Thoracic aorta (tissue), 2 donors: ENCODE measurements at places on chromosomes 16 and 17.
A peak's percentile ranks its signal among the peaks of the same experiment; 100 is the strongest.

GRCh38 chr17:32016231-32016630 lies 9.0 kb downstream of the LRRC37B start:
- H3K27me3 ChIP-seq: no peaks in the 10 kb centered on the region
- H3K36me3 ChIP-seq: no peaks in the 10 kb centered on the region
- peaks cover 5% of the 10 kb centered on the region for H3K4me1 ChIP-seq
- H3K4me3 ChIP-seq: no peak overlapping the region
- no peak for DNase-seq

- H3K36me3 ChIP-seq: no peaks in the 10 kb centered on the region
- H3K27me3 ChIP-seq: no peaks in the 10 kb centered on the region
- H3K27ac ChIP-seq: peak overlapping the region; percentile 86
- H3K4me3 ChIP-seq: peak overlapping the region; percentile 59
These were observed 8.8 kb downstream of the CYGB start for GRCh38 chr17:76528528-76529223.

DNA sequence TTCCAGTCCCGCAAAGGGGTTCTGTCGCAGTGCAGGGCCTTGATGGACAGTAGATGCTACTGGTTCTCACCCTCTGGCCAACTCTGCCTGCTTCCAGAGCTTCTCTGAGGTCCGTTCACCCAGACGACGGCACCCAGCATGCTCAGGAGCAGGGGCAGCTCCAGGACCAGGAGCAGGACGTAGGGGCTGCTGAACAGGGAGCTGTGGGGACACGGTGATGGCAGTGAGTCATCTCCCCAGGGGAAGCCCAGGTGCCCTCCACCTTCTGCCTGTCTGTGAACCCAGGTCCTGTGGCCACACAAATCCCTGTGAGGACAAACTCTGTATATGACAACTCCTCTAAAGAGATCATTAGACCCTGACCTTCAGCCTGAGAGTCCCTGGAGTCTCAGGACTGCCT lies 3.4 kb upstream of the CD300C start:
- H3K4me1 ChIP-seq: no peaks in the 10 kb centered on the region
- no peaks in the 10 kb centered on the region for H3K36me3 ChIP-seq
- no peaks in the 10 kb centered on the region for H3K27me3 ChIP-seq
- DNase-seq: no peak

- H3K36me3 ChIP-seq: no peaks in the 10 kb centered on the region
- H3K27ac ChIP-seq: no peak overlapping the region
- peaks cover 24% of the 10 kb centered on the region for H3K4me1 ChIP-seq
- H3K4me3 ChIP-seq: no peak overlapping the region
- DNase-seq: peak; percentile 68
These were observed 133.7 kb downstream of the RAB11FIP4 start for GRCh38 chr17:31524926-31525800.

DNA sequence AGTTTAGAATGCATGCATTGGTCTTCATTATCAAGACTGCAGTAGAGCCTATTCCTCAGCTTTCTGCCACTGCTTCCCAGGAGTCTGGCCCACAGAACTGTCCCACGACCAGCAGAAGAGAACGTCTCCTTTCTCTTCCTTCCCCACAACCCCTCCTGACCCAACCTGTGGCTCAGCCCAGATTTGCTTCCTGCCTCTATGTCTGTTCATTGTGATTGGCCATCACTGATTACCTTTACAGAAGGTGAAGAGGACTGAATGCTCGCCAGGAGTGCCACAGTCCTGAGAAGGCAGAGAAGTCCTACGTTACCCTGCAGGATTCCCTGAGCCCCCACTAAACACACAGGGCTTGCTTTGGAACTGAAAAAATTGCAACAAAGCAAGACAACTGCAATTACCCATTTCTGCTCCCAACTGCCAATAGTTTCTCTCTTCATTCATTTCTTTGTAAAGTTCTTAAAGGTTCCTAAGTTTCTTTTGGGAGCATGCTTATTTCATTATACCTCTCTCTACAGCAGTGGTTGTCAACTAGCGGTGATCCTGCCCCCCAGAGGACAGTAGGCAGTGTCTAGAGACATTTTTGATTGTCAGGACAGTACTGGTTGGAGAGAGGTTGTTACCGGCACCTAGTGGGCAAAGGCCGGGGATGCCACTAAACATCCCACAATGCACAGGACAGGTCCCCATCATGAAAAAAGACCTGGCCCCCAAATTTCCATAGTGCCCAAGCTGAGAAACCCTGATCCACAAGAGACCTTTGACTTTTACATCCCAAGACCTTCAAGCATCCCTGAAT lies 4.5 kb upstream of the NAT9 start:
- peaks cover 9% of the 10 kb centered on the region for H3K4me1 ChIP-seq
- no peak overlapping the region for H3K27ac ChIP-seq
- H3K4me3 ChIP-seq: no peak overlapping the region
- DNase-seq: no peak
- H3K27me3 ChIP-seq: no peaks in the 10 kb centered on the region

DNA sequence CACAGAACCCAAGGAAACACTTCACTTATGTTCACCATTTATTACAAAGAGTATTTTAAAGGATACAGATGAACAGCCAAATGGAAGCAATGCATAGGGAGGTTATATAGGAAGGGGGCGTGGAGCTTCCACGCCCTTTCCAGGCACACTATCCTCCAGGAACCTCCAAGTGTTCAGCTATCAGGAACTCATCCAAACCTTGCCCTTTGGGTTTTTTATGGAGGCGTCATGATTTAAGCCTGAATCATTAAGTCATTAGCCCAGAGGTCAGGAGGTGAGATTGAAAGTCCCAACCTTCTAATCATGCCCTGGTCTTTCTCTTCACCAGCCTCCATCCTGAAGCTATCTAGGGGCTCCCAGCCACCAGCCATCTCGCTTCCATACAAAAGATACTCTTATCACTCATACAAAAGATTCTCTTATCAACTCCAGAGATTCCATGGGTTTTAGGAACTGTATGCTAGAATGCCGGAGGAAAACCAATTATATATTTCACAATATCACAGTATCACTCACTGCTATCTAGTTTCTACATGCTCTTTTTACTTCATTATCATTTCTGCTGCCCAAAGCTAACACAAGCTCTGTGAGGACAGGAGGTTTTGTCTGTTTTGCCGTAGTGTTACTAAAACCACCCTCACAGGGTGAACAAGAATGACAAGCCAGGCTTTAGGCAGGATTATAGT lies 213.4 kb downstream of the SLC39A11 start:
- H3K4me1 ChIP-seq: no peaks in the 10 kb centered on the region
- DNase-seq: no peak
- H3K36me3 ChIP-seq: no peaks in the 10 kb centered on the region
- H3K27ac ChIP-seq: no peak overlapping the region
- no peak overlapping the region for H3K4me3 ChIP-seq
- no peaks in the 10 kb centered on the region for H3K27me3 ChIP-seq

- no peaks in the 10 kb centered on the region for H3K36me3 ChIP-seq
- peak overlapping the region; percentile 70 for H3K27ac ChIP-seq
- peaks cover 46% of the 10 kb centered on the region for H3K4me1 ChIP-seq
- DNase-seq: peak; percentile 85
- H3K4me3 ChIP-seq: peak overlapping the region; percentile 48
- H3K27me3 ChIP-seq: no peaks in the 10 kb centered on the region
These were observed 217.8 kb upstream of the GSE1 start for GRCh38 chr16:85395207-85395912.

GRCh38 chr16:2429034-2429770 lies at the start of gene CCNF:
TSS of gene CCNF (plus strand) at chr16:2429447. CDS start at chr16:2429482, 35 bp downstream.
- peak; percentile 86 for DNase-seq
- H3K27ac ChIP-seq: peak within 1 kb of the TSS; percentile 23
- H3K27me3 ChIP-seq: no peaks in the 10 kb centered on the region
- H3K4me1 ChIP-seq: peaks cover 7% of the 10 kb centered on the region
- H3K36me3 ChIP-seq: no peaks in the 10 kb centered on the region

DNA sequence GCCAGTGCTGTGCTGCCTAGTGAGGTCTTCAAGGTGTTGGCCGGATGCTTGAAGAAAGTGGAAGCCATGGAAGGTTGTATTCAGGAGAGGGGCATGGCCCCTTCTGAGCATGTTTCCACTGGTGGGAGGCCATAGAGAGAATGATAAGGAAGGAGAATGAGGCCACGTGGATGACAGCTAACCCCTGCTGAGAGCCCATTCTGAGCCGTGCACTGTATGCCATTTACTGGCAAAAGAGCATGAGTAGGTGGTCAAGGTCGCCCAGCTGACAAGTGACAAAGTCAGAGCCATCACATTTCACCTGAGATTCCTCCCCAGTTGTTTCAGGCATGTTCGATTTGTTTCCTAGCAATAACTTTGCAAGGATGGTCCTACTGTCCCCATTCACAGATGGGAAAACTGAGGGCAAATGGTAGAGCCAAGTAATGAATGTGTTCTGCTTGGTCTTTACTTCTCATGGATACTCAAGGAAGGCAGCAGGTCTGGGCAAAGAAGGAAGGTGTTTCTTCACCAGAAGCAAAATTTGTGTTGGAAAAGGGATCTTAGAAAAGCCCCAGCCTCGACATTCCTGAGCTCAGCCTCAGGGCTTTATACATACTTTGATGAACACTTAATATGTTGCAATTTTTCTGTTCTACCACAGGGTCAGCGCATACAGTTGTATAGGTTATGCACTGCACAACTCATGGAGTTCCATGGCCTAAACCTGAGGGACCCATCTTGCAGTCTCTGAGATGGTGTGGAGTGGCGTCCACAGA lies 10.5 kb upstream of the NKD1 start:
- no peaks in the 10 kb centered on the region for H3K36me3 ChIP-seq
- no peak overlapping the region for H3K4me3 ChIP-seq
- H3K27me3 ChIP-seq: no peaks in the 10 kb centered on the region
- no peak overlapping the region for H3K27ac ChIP-seq

DNA sequence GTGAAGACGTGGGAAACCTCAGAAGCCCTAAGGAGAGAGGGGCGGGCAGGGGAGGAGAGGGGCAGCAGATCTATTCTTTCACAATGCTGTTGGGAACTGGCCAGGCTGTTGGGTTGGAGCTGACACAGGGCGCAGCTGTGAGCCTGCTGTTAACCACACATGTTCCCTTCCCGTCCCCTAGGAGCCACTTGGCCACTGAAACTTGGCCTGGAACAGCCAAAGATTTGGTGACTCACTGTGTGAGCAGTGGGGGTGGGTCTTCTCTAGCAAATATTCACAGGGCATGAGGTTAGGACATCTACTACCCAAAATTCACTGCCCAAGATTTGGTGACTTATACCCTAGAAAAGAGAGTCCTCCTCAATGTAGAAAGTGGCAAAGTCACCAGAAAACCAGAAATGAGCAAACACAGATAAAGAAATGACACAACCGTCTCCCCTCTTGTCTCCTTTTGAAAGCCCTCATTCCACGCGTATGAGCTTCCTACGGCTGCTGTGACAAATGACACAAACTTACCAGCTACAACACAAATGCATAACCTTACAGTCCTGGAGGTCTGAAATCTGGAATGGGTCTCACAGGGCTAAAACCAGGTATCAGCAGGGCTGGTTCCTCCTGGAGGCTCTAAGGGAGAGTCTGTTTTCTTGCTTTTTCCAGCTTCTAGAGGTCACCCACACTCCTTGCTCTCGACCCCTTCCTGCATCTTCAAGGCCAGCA lies 6.3 kb downstream of the TBC1D16 start:
- H3K27me3 ChIP-seq: no peaks in the 10 kb centered on the region
- H3K27ac ChIP-seq: peak overlapping the region; percentile 66
- DNase-seq: peak; percentile 71
- H3K4me3 ChIP-seq: peak overlapping the region; percentile 57
- H3K36me3 ChIP-seq: no peaks in the 10 kb centered on the region
- peaks cover 56% of the 10 kb centered on the region for H3K4me1 ChIP-seq

- peaks cover 27% of the 10 kb centered on the region for H3K4me1 ChIP-seq
- no peaks in the 10 kb centered on the region for H3K27me3 ChIP-seq
- no peak for DNase-seq
- peak overlapping the region; percentile 88 for H3K27ac ChIP-seq
- peak overlapping the region; percentile 99 for H3K4me3 ChIP-seq
These were observed 230.3 kb downstream of the MRTFB start for GRCh38 chr16:14301169-14302030.

DNA sequence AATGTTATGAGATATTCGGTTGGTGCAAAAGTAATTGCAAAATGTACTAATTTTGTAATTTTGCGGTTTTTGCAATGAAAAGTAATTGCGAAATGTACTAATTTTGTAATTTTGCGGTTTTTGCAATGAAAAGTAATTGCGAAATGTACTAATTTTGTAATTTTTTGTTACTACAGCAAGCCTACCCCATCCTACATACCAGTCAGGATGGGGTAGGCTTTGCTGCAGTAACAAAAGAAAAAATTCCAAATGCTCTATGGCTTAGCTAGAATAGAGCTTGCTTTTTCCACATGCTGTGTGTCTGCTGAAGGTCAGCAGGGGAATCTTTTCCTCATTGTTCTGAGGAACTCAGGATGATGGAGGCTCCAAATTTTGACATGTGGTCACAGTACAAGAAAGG lies 83.3 kb upstream of the GPRC5B start:
- no peak for DNase-seq
- no peaks in the 10 kb centered on the region for H3K27me3 ChIP-seq
- no peaks in the 10 kb centered on the region for H3K36me3 ChIP-seq
- peaks cover 6% of the 10 kb centered on the region for H3K4me1 ChIP-seq
- H3K4me3 ChIP-seq: no peak overlapping the region
- H3K27ac ChIP-seq: no peak overlapping the region

GRCh38 chr17:58556833-58557250 lies 42.4 kb upstream of the MTMR4 start:
- no peak overlapping the region for H3K27ac ChIP-seq
- no peak for DNase-seq
- H3K36me3 ChIP-seq: no peaks in the 10 kb centered on the region
- H3K4me3 ChIP-seq: no peak overlapping the region
- H3K4me1 ChIP-seq: no peaks in the 10 kb centered on the region

DNA sequence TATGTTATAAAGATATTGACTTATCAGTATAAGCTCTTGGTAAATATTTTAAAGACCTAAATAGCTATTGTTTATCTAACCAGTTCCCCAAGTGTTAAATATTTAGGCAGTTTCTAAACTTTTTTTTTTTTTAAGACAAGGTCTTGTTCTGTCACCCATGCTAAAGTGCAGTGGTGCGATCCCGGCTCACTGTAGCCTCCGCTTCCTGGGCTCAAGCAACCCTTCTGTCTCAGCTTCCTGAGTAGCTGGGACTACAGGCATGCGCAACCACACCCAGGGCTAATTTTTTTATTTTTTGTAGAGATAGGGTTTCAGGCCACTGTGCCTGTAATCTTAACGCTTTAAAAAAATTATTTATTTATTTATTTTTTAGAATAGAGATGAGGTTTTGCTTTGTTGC lies 43.5 kb downstream of the SNX29 start:
- H3K4me3 ChIP-seq: no peak overlapping the region
- H3K27me3 ChIP-seq: no peaks in the 10 kb centered on the region
- no peak overlapping the region for H3K27ac ChIP-seq
- H3K36me3 ChIP-seq: no peaks in the 10 kb centered on the region
- peaks cover 10% of the 10 kb centered on the region for H3K4me1 ChIP-seq

GRCh38 chr16:51287121-51287755 lies 136.2 kb upstream of the SALL1 start:
- H3K27ac ChIP-seq: no peak overlapping the region
- H3K4me3 ChIP-seq: no peak overlapping the region
- no peaks in the 10 kb centered on the region for H3K36me3 ChIP-seq
- DNase-seq: no peak
- H3K4me1 ChIP-seq: no peaks in the 10 kb centered on the region
